ENCODE measurements at places on chromosomes 16 and 17.

DNA sequence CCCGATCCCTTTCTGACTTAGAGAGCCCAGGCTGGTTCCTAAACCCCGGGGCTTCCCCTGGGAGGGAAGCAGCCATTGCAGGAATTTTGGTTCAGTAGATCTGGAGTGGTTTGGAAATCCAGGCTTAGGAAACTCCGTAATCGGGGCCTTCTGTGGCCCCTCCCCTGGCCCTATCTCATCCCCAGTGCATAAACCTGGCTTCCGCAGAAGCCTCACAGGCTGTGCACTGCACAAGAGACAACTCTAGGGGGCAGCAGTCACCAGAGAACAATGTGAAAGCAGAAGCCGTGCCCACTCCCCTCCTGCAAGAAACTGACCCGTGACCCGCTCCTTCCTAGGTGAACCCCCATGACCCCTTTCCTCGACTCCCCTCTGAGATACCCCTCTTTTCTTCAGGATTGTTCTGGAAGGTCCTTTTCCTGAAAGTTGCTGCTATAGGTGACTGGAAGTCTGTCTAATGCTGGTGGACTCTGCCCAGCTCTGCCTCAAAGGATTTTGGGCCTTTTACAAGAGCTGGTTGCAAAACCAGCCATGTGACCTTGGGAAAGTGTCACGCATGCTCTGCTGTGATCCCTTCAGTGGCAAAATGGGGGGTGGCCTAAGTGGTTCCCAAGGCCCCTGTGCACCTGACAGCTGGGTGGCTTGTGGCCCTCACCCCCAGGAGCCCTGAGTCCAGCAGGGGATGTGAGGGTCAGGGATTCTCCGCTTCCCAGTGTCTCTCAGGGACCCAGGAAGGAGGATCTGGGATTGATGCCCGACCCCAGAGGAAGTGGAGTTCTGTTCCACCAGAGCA lies 14.4 kb downstream of the GUCY2D start:
- DNase-seq = peak; percentile 36

DNA sequence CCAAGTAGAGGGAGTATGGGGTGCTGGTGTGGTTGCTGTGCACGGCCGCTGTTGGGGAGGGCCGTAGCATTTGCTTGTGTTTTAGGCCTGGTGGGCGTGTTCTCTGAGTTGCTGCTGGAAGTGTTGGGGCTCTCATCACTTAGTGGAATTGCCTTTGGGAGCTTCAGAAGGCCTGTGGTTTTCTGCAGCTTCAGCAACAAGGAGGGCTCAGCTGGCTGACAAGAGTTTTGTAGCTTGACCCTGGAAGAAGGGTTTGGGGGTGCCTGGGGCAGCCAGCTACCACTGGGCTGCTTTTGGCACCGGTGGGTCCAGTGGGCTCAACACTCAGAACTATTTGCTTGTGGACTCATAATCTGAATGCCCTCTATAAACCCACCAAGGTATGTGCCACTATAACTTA lies 30.9 kb downstream of the HAPSTR1 start:
- DNase-seq = no peak

DNA sequence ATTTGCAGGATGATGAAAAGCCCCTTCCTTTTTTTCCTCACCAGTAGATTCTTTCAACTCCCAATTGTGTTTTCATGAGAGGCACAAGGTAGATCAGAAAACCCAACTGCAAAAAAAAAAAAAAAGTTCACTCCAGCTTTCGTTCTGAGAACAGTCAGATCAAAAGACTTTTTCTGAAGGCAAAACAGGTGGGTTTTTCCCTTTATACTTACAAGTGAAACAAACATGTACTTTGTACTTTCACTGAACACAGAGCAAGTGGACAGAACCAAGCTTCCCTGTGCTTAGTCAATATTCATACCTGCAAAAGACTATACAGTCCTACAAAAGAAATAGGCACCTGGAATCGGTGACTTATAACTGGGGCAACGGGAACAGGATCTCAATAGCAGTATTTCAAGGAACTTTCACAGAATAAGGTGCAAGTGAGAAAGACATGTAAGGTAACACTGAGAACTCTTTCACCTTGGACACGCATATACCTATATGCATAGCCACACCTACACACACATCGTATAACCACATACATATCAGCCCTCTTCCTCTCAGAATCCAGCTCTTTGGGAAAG lies 54.1 kb downstream of the TOX3 start:
- no peak for DNase-seq

DNA sequence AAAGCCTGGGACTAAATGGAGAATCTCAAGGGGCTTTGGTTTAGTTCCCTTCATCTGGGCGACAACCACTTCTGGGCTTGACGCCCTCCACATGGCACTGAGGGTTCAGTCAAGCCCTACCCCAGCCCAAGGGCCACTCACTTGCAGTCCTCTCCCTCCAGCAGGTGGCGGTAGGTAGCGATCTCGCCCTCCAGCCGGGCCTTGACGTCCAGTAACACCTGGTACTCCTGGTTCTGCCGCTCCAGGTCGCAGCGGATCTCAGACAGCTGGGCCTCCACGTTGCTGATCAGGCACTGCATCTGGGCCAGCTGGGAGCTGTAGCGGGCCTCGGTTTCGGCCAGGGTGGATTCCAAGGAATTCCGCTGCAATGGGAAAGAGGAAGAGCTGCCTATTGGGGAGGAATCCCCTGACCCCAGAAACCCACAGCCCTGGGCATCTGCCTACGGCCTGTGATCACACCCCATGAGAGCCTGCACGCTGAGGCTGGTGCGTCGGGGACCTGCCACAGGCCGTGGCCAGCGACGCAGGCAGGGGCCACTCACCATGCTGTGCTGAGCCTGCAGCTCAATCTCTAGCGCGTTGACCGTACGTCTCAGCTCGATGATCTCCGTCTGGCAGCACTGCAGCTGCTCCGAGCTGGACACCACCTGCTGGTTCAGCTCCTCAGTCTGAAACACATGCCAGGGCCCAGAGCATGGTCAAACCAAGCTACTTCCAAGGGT lies 2.7 kb downstream of the KRT36 start:
- DNase-seq = no peak

GRCh38 chr17:79837888-79838521 lies 1.2 kb downstream of the CBX4 start:
- DNase-seq = no peak

GRCh38 chr16:3650631-3651265 lies 3.7 kb upstream of the DNASE1 start:
- DNase-seq = no peak

- no peak for DNase-seq
Observed at GRCh38 chr16:68227183-68227793, 8.6 kb downstream of the ESRP2 start.

- DNase-seq = no peak
Observed at GRCh38 chr17:34562387-34562786, 17.0 kb upstream of the TMEM132E start.

GRCh38 chr17:48385319-48385718 lies 44.7 kb downstream of the SKAP1 start:
- DNase-seq = no peak

DNA sequence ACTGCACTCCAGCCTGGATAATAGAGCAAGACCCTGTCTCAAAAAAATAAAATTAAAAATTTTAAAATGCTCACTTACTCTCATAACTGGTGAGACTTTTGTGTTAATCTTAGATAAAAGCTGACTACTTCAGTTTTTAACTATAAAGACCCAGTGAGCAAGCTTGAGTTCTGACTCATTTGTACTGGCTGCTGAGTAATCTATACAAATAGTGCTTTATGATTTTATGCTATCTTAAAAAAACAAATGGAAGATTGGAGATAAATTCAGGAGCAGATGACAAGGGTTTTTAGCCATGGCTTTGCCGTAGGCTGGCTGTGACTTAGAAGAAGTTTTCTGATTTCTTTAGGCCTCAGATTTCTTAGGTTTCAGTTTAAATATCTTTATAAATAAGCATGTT lies 30.5 kb downstream of the SNTB2 start:
- no peak for DNase-seq

DNA sequence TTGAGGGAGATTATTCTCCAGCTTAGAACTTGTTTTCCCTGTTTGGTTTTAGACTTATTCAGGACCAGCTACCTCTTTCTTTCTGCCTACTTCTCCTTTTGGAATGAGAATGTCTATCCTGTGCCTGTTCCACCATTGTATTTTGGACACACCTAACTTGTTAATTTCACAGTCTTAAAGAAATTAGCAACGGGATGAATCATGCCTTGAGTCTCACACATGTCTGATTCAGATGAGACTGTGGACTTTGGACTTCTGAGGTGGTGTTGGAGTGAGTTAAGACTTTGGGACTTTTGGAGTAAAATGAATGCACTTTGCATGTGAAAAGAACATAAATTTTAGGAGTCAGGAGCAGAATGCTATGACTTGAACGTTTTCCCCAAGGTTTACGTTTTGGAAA lies 581.4 kb downstream of the CDH11 start:
- DNase-seq = no peak

- DNase-seq = no peak
Observed at GRCh38 chr17:38733982-38734973, 4.1 kb downstream of the CISD3 start.

- no peak for DNase-seq
Observed at GRCh38 chr17:36875698-36876293, 61.5 kb upstream of the LHX1 start.

- no peak for DNase-seq
Observed at GRCh38 chr17:27569257-27569722, 61.7 kb upstream of the LGALS9 start.

- DNase-seq = no peak
Observed at GRCh38 chr17:80457236-80457856, 19.1 kb downstream of the NPTX1 start.

- no peak for DNase-seq
Observed at GRCh38 chr17:54608634-54609155, 292.0 kb upstream of the TOM1L1 start.

Measured in NCI-H748 treated with DMSO at 0.1 percent for 48 hours (cell line).